ENCODE measurements at places on chromosomes 12 and 14. TPM values are rescaled to one million over a fixed set of nuclear protein-coding genes. Genes with fewer than 3 reads are reported as not detected.
A peak's percentile ranks its signal among the peaks of the same experiment; 100 is the strongest.

- no peak for DNase-seq
Observed at GRCh38 chr14:50786751-50787464, 44.1 kb downstream of the NIN start.

DNA sequence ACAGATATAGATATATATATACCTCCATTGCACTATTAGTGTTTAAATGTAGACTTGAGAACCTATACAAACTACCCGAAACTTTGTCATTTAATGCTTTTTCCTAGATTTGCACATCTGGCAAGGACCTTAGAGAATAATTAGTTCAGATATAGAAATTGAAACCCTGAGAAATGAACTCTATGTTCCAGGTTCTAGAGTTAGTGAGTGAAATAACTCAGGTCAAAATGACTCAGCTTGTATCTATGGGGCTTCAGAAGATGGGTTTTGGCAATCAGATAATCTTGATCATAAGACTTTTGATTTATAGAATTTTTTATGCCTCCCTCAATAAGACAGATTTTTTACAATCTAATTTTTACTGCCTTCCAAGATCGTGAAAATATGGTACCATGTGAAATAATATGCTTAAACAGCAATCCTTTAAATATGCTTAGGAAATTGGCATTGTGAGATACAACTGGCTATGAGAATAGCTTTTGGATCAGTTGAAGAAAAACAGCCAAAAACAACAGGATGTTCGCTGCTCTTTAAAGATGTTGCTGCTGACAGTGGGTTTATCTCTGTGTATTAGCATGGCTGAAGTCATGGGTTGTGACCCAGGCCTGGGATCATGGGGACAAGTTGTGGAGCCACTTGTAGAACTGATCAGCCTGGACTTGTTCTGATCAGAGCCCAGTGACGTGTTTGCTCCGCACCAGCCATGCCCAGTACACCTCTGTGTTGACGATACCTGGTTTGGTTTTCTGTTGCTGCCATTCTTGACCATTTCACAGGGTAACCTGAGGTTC lies 63.6 kb downstream of the TTLL5 start:
- DNase-seq: peak; percentile 39

DNA sequence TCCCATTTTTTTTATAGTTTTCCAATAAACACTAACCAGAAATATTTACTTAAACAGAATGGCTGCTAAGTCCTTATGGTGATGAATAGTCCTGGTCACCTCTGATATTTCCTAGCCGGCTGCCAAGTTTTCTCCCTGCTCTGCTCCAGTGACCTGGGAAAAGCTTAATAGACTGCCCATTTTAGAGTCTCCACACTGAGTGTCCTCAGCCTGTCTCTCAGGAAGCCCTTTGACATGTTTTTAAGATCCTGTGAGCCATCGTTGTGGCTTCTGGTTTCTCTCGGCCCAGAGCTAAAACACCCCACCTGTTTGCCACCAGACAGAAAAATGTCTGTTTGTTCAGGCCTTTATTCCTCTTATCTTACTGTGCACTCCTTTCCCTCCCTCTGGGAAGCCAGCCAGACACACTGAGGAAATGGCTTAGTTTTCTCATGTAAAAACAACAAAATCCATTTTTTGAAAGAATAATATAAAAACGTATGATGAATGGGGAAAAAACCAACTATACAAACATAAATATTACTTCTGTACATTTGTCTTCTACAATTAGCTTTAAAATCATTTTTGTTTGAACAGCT lies 25.4 kb upstream of the ALDH2 start:
- DNase-seq: peak; percentile 42

DNA sequence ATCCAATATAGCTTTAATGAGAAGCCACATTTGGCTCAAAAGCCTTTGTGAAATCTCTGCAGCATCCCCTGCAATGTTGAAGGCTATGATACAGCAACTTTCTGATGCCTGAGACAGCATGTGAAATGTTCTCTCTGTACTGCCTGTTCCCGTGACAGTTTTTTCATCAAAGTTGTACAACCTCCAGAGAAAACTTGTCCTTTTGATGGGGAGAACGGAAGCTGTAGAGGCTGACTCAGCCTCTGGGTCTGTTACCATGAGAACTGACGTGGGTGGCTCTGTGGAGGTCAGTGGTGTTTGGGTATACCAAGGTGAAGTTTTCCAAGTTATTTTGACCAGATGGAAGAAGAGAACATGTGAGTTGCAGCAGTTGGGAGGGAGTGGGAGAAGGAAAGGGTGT lies 17.0 kb downstream of the SLC4A8 start:
- peak; percentile 47 for DNase-seq

The CLEC9A gene
- total RNA-seq: not detected

The PKP2 gene
- total RNA-seq: 2.4 TPM

The OVCH1 gene
- total RNA-seq: 1.00 TPM

The LRIG3 gene
- 11.8 TPM for total RNA-seq

The LRRC43 gene
- 1.2 TPM for total RNA-seq

The CLIP1 gene
- total RNA-seq: 85.4 TPM

The KRT80 gene
- 0.95 TPM for total RNA-seq

The ANO4 gene
- 7.2 TPM for total RNA-seq

The PGAM5 gene
- 53.4 TPM for total RNA-seq
